Iris pigment epithelial cell (primary cell): ENCODE measurements at places on chromosomes 3 and 15.

GRCh38 chr3:177336873-177337450 is 139.7 kb upstream of the TBL1XR1 start:
- peak; percentile 67 for DNase-seq

DNA sequence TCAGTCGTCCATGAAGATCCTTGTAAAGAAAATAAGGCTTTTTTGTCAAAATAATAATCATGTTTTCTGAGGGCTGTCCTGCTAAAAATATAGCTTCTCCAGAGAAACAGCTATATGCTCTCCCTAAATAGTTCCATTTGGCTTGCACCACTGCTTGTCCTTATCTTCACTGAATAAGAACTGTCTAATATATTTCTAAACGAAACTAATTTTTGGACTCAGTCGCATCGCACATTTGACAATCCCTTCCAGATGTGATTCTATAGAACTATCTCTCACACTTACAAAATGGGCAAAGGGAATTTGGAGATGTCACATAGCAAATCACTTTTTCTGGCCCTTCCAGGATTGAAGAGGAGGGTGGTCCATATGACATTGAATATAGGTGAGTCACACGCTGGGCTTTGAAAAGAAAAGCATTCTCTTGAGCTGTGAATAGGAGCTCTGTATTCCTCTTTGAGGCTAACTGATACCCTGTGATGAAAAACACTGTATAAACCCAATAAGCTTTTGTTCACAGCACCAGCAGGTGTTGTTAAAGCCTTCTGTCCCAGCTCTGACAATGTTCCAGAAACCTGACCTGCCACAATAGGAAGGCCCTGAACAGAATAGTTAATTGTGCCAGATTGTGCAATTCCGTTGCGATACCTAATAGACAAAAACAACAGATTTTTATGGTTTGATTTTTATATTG is 1144.2 kb downstream of the ROBO2 start:
- no peak for DNase-seq

- no peak for DNase-seq
Observed at GRCh38 chr3:71060536-71060935, 523.0 kb downstream of the FOXP1 start.

- DNase-seq = no peak
Observed at GRCh38 chr3:134807189-134807588, 12.1 kb downstream of the EPHB1 start.

GRCh38 chr3:38458796-38459498 is 5.3 kb downstream of the ACVR2B start:
- peak; percentile 11 for DNase-seq

DNA sequence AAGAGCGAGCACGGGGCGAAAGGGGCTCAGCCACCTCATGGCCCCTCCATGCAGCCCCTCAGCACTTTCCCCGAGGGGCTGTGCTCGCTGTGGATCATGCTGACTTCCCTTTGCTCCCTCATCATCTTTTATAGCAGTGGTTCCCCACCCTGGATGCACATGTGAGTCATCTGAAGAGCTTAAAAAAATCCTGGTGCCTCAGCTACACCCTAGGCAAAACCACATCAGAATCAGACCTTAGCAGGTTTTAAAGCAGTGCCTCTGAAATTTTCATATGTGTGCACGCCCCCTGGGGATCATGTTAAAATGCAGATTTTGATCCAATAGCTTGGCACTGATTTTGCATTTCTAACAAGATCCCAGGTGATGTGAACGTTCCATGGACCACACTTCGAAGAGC is 50.9 kb downstream of the FEM1B start:
- no peak for DNase-seq

- DNase-seq = no peak
Observed at GRCh38 chr3:179819379-179819778, 166.5 kb downstream of the USP13 start.

GRCh38 chr3:70952033-70952747 is 631.3 kb downstream of the FOXP1 start:
- DNase-seq = no peak

GRCh38 chr15:71295603-71296314 is 180.5 kb downstream of the THSD4 start:
- peak; percentile 95 for DNase-seq

- peak; percentile 47 for DNase-seq
Observed at GRCh38 chr15:40776537-40777141, 6.9 kb downstream of the C15orf62 start.

DNA sequence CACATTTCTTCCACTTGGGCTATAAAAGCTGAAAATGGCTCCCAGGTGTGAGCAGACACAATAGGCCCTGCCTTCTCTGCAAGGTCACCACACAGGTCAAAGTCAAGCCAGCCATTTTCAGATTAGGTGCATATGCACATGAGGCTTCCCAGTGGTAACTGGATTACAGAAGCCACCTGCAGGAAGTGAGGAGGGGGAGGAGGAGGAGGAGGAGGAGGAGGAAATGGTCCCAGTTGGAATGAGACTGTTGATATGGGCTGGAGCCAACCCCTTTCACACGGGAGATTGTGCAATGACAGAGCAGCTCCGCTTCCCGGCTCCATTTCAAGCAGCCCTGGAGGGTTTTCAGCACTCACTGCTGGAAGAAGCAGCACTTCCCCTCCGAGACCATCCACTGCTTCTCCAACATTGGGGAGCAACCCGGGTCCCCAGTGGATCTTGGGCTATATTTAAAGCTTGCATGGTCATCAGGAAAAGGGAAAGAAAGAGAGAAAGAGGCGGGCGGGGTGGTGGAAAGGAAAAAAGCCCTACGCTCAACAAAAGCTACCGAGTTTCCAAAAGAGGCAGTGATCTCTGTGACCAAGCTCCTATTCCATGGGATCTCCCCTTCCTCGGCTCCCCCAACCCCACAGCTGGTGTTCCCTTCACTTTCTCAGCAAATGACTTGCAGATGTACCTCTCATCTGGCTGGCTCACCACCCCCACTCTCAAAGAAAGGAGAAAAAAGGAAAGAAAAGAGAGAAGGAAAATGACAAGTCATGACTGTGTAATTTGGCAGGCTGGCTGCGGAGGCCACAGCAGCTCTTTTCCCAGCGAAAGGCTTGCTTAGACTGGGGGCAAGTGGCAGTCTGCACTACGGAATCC is 58.3 kb downstream of the LRIG1 start:
- DNase-seq = peak; percentile 78

DNA sequence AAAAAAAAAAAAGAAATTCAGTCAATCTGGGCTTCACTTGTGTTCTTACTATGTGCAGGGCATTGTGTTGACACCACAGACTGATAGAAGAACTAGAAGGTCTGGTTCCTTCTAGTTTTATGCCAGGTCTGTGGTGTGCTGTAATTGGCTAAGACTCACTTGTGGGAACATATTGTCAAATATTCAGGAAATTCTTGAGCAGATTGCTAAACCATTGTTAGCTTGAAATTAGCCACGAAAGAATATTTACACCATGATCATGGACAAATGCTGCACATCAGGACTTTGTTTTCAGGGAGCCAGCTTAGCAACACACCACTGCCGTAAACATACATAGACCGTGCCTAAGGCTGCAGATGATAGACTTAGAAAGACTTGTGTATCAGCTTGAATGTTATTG is 74.6 kb downstream of the GTPBP8 start:
- no peak for DNase-seq
